ENCODE measurements at places on chromosomes 7 and 10. TPM values are rescaled to one million over a fixed set of nuclear protein-coding genes. Genes with fewer than 3 reads are reported as not detected.

The TAC1 gene
- total RNA-seq, result 0.62 TPM

The TMEM196 gene
- total RNA-seq, result not detected

The CLRN3 gene
- not detected for total RNA-seq

The MRC1 gene
- 0.05 TPM for total RNA-seq

The ANKRD2 gene
- not detected for total RNA-seq

The MSMB gene
- not detected for total RNA-seq

The UPF2 gene
- total RNA-seq, result 46.8 TPM

- no peaks in the 10 kb centered on the region for H3K27me3 ChIP-seq
- H3K27ac ChIP-seq, result no peak overlapping the region
- peaks cover 29% of the 10 kb centered on the region for H3K4me1 ChIP-seq
- no peaks in the 10 kb centered on the region for H3K36me3 ChIP-seq
These were observed 326.7 kb downstream of the PTEN start for GRCh38 chr10:88190123-88190522.

DNA sequence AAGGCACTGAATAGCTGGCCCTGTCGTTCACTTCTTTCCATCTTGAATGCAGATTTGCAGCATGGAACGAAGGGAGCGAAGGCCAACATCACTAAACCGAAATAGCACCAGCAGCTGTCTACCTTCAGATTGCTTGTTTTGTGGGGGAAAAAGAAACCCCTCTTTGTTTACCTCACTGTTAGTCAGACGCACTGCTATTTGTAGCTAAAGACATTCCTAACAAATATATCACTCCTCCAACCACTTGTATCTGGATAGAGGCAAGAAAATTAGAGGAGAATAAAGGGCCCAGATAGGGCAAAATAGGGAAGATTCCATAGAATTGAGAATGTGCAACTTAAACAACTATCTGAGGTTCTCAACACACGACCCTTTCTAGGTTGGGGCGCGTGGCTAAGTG is 26.5 kb downstream of the ANK3 start:
- H3K27ac ChIP-seq, result no peak overlapping the region
- no peaks in the 10 kb centered on the region for H3K4me1 ChIP-seq
- no peaks in the 10 kb centered on the region for H3K36me3 ChIP-seq
- DNase-seq, result no peak
- no peaks in the 10 kb centered on the region for H3K27me3 ChIP-seq

- H3K4me1 ChIP-seq, result no peaks in the 10 kb centered on the region
- no peak for DNase-seq
- H3K4me3 ChIP-seq, result no peak overlapping the region
- no peak overlapping the region for H3K27ac ChIP-seq
- H3K27me3 ChIP-seq, result no peaks in the 10 kb centered on the region
These were observed 1605.1 kb downstream of the REEP3 start for GRCh38 chr10:65126288-65126687.

DNA sequence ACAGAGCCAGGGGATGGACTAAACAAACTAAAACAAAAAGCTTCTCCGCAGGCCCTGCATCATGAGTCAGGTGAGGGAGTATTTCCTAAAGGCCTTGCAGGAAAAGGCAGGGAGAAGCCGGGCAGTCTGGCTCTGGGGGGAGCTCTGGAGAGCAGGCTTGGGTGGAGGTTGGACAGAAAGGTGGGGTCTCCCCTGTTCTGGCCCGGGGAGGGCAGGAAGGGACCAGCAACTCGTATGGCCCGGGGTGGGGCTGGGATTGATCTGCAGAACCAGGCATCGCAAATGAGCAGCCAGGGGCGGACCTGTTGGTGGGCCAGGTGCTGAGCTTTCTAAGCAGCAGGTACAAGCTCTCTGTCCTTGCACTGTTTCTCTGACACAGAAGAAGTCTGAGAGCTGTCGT is 235.2 kb downstream of the TCERG1L start:
- no peak for DNase-seq
- no peaks in the 10 kb centered on the region for H3K27me3 ChIP-seq
- H3K4me1 ChIP-seq, result peaks cover 6% of the 10 kb centered on the region
- no peak overlapping the region for H3K27ac ChIP-seq
- no peaks in the 10 kb centered on the region for H3K36me3 ChIP-seq

DNA sequence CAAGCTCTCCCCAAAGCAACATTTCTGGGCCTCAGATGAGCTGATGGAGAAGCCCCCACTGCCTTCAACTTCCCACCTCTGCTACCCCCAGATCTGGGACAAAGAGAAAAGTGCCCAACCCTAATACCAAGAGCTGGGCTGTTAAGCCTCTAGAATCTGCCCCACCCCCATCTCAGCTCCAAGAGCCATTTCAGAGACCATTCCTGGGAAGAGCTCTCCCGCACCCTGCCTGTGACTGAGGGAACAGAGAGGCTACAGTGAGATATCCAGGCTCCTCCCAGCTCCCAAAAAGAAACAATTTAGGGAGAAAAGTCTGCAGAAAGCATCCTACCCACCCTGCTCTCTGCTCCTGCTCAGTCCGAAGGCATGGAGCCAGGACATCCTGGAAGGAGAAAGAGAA is 2.5 kb upstream of the KCNH2 start:
- H3K36me3 ChIP-seq, result no peaks in the 10 kb centered on the region
- H3K4me1 ChIP-seq, result peaks cover 18% of the 10 kb centered on the region
- H3K27ac ChIP-seq, result no peak overlapping the region
- no peak for DNase-seq
- H3K4me3 ChIP-seq, result no peak overlapping the region

GRCh38 chr7:121739465-121739864 is 133.5 kb upstream of the PTPRZ1 start:
- no peak for DNase-seq
- no peaks in the 10 kb centered on the region for H3K4me1 ChIP-seq
- no peak overlapping the region for H3K4me3 ChIP-seq

DNA sequence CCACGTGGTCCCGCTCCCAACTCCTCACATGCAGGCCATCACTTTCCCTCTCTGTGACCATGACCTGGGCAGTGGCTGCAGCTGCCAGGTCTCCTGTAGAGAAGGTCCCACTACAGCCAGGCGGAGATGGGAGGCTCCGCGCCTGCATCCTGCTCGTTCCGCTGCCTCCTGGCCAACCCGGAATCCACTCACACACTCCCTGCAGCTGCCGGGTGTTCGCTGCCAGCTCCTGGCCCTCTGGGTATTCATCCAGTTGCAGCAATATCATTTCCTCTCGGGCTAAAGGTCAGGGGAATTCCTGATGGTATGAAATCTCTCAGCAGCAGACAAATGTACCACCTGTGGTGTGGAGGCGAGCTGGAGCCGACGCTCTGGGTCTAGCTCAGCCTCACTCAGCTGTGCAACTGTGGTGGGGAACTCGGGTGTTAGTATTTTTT is 65.7 kb downstream of the TLL2 start:
- peaks cover 8% of the 10 kb centered on the region for H3K27me3 ChIP-seq
- no peaks in the 10 kb centered on the region for H3K4me1 ChIP-seq
- no peaks in the 10 kb centered on the region for H3K36me3 ChIP-seq
- H3K27ac ChIP-seq, result no peak overlapping the region
- no peak for DNase-seq

DNA sequence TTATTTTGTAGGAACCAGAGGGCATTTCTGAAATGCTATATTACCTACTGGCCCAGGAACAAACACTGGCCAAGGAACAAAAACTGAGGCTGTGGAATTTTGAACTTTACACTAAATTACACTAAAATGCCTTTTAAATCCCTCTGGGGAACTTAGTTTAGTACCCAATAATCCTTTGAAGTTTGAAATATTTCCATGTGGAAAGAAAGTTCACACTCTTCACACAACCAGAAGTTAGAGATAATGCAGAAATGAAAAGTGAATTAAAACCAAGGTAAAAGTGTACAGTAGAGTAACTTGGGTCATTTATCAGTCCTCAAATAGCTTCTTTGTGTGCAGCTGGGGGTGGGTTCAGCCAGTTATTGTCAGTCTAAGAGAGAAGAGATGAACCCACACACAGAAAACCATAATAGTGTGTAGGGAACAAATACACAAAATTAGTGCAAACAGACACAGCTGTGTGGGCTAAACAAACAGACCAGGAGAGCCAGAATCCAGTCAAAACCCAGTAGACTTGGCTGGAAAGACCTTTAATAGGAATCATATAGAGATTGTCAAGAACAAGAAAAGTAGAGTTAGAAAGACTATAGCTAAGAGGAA is 46.5 kb upstream of the DGKI start:
- H3K27me3 ChIP-seq, result no peaks in the 10 kb centered on the region
- H3K4me1 ChIP-seq, result peaks cover 37% of the 10 kb centered on the region
- peak overlapping the region; percentile 25 for H3K27ac ChIP-seq
- DNase-seq, result no peak
- peaks cover 34% of the 10 kb centered on the region for H3K36me3 ChIP-seq
- H3K4me3 ChIP-seq, result no peak overlapping the region

DNA sequence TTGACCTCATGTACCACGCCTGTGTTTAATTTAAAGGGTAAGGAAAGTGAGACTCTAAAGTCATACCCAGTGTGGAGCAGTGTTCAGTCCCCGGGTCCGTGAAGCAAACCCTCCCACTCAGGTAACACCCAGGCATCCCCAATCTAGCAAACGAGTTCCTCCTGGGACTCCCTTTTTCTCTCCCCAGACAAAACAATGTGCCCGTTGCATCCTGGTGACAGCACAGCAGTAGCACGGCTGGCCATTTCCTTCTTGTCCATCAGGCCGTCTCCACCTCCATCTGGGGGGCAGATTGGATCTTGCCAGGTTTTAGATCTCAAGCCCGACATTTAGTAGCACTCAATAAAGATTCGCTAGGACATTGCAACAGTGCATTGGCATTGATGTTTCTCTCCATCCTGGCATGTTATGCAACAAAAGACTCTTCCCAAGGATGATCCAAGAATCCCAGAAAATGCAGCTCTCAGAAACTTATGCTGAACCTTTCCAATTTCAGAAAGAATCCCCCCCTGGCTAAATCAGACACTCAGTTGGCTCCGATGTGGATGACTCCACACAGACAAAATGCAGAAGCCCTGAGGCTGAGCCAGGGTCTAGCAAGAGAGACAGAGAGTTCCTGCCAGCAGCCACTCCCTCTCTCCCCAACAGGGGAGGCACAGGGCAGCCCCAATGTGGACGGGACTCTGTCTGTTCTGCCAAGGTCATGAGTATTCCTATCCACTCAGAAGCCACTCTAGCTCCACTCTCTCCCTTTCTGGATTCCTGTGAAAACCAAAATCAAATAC is 274.5 kb upstream of the MGMT start:
- H3K4me3 ChIP-seq, result no peak overlapping the region
- no peak overlapping the region for H3K27ac ChIP-seq
- no peaks in the 10 kb centered on the region for H3K36me3 ChIP-seq
- no peaks in the 10 kb centered on the region for H3K4me1 ChIP-seq

DNA sequence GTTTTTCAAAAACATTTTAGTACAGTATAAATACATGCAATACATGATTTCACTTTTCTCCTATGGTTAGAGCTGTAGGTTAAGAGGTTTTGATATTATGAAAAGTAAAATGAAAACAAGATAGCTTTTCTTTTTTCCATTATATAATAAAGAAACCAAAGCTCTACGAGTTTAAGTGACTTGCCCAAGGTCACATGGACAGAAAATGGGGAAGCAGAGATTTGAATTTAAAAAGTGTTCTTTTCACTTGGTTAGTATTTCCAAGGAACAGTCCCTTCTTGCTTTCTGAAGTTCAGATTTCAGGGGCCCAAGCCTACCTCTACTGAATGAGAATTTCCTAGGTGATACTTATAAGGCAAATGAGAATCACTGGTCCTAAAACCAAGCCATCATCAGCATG is 13.2 kb upstream of the MAP3K8 start:
- H3K27ac ChIP-seq, result no peak overlapping the region
- no peak overlapping the region for H3K4me3 ChIP-seq
- H3K4me1 ChIP-seq, result peaks cover 29% of the 10 kb centered on the region
- DNase-seq, result no peak
- H3K27me3 ChIP-seq, result no peaks in the 10 kb centered on the region

DNA sequence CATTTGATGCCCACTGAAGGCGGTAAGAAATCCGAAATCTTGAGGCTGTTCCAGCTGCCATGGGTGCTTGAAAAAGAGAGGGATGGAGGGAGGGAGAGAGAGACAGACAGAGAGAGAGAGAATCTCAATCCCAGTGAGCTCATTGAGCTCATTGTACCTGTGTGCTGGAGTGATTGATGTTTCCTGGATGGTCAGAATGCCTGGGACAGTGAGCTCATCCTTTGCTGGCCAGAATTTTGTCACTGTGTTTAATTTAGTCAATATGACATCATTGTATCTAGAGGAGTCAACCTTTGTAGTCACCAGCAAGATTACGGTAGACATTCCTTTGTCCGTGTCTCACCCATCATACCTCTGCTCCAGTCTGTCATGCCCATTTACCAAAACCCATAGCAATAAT is 625.4 kb upstream of the POM121L12 start:
- no peak overlapping the region for H3K4me3 ChIP-seq

GRCh38 chr7:129611246-129612111 is at the start of gene NRF1:
NRF1 (plus strand) TSS chr7:129611720; CDS start chr7:129657352, 45,632 bp downstream.
- H3K27me3 ChIP-seq, result no peaks in the 10 kb centered on the region
- H3K36me3 ChIP-seq, result peaks cover 40% of the 10 kb centered on the region
- peaks cover 61% of the 10 kb centered on the region for H3K4me1 ChIP-seq
- DNase-seq, result peak; percentile 96

GRCh38 chr7:47281161-47281560 is 300.8 kb downstream of the TNS3 start:
- no peaks in the 10 kb centered on the region for H3K4me1 ChIP-seq
- DNase-seq, result no peak
- H3K27ac ChIP-seq, result no peak overlapping the region
- peaks cover 4% of the 10 kb centered on the region for H3K27me3 ChIP-seq

DNA sequence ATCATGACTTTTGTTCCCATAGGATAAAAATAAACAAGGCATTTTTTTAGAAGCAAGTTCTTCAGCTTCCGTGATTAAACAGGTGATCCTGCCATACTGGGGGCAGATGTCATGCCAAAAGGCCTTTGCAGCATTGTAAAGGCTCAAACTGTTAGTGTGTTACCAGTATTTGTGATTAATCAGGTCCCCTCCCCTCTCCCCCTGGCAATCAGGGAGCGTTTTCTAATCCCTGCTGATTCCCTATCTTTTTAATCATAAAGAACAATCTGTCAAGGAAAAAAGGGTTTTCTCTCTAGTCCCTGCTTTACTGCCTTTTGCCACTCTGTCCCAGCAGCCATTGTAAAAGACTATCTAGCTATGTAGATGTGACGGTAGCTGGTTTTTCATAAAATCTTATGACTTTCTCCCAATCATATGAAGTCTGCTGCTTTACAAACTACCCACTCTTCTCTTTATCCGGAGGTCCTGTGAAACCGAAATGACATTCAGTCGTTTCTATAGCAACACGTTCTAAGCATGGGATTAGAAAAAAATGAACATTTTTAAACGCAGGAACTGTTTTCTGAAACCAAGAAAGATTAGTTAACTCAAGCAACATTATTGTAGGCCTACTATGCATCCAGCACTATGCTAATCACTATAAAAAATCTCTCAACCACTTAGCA is 210.9 kb downstream of the RNLS start:
- no peak for DNase-seq
- peaks cover 6% of the 10 kb centered on the region for H3K4me1 ChIP-seq
- H3K4me3 ChIP-seq, result no peak overlapping the region
- H3K27ac ChIP-seq, result no peak overlapping the region
- H3K36me3 ChIP-seq, result no peaks in the 10 kb centered on the region

- H3K4me3 ChIP-seq, result no peak overlapping the region
- peaks cover 20% of the 10 kb centered on the region for H3K27me3 ChIP-seq
- no peaks in the 10 kb centered on the region for H3K4me1 ChIP-seq
- H3K27ac ChIP-seq, result no peak overlapping the region
These were observed 180.5 kb downstream of the ZNF365 start for GRCh38 chr10:62554632-62555199.

DNA sequence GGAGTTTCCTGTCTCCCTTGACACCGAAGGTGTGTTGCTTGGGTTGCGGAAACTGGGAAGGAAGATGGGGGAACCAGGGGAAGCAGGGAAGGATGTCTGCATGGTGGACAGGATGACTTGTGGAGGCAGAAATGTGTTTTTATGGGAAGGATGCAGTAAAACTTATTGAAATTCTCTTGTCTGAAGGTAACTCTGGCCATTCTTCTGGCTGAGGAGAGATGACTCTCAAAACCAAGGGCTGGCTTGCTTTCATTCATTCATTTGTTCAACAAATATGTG is 1.5 kb downstream of the UBTD1 start:
- H3K27me3 ChIP-seq, result peaks cover 20% of the 10 kb centered on the region
- H3K4me3 ChIP-seq, result peak overlapping the region; percentile 53

Measured in activated CD4-positive, alpha-beta T cell treated with anti-CD3 and anti-CD28 coated beads for 36 hours (primary cell).